Stimulated activated CD4-positive, alpha-beta T cell treated with anti-CD3 and anti-CD28 coated beads, Interleukin-1b, Interleukin-23, amount 100 ng/mL, for 1 hour (primary cell): ENCODE measurements at places on chromosomes 4 and X.

- peak; percentile 60 for DNase-seq
Measured at GRCh38 chr4:183471946-183472708, 27.7 kb downstream of the CDKN2AIP start.

DNA sequence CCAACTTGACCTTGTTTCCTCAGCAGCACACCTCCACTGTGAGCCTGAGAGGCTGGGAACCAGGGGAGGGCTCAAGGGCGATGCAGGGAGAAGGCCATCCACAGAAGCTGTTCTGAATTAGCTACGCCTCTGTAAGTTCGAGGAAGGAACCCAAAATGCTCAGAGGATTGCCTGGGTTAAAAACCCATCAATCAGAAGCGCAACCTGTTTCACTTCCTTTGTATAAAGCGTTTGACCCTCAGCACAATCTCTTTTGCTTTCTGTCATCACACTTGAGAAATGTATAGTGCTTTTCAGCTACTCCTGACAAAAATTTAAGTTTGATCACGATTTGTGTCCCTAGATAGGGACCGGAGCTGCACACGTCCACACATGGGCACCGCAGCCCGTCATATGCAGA, 48.0 kb upstream of the MAP3K15 start:
- no peak for DNase-seq

GRCh38 chrX:11210415-11210801, 82.8 kb upstream of the AMELX start:
- DNase-seq, result no peak

GRCh38 chrX:95291561-95291960, 1393.1 kb upstream of the DIAPH2 start:
- DNase-seq, result no peak

- no peak for DNase-seq
Measured at GRCh38 chr4:40484346-40485090, 145.1 kb downstream of the RBM47 start.

DNA sequence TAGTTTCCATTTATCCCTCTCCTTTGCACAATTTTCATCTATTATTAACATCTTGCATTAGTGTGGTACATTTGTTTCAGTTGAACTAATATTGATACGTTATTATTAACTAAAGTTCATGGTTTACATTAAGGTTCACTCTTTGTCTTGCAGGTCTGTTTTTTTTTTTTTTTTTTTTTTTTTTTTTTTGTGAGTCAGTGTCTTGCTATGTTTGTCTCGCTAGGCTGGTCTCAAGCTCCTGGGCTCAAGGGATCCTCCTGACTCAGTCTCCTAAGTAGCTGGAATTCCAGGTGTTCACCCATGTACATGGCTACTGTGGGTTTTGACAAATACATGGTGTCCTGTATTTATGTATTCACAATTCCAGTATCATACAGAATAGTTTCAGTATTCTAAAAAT, 6.8 kb downstream of the TBC1D19 start:
- no peak for DNase-seq

DNA sequence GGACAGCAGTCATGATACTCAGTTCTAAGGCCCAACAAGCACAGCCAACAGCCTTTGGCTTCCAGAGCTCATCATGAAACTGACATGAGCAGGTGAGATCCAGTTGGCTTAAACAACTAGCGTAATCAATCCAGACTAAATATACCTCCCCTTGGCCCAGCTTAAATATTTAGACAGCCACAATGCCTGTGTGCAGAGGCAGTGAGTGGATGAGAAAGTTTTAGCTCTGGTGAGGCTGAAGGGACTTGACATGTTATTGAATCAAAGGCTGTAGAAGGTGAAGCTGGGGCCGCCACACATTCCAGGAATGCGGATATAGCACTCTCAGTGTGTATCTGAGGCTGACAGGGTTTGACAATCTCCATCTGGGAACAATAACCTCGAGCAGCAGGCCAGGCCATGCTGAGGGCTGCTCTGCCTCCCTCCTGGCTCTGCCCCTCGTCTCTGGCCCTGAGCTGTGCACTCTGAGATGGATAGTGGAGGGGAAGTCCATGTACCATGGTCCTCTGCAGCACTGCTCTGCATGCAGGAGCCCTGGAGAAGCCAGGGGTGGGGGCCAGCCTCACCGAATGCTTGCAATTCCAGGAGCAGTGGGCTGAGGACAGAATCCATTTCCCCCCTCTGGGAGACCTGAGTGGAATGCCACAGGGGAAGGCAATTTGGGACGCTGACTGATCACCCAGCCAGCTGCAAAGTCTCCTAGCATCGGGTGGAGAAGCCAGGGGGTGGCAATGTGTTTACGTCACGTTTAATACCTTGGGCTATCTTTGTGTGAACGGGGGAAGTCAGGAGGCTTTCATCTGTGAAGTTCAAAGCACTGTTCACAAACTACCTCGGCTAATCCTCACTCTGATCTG, 37.3 kb upstream of the RASL11B start:
- DNase-seq, result no peak

DNA sequence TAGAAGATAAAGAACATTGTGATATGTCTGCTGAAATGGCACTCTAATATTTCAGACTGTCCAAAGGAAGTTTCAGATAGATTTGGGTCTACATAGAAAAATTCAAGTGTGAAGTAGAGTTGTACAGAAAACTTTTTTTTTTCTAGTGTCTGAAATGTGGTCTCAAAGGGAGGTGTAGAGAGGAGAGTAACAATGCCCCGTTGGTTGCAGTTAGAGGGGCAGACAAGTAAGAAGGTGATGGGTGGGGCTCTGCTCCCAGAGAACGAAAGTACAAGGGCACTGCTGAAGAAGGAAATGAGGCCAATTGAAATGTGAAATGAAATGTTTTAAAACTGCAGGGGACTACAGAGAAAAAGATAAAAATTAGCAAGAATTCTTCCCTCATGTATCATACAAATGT, 177.8 kb downstream of the BANK1 start:
- no peak for DNase-seq

DNA sequence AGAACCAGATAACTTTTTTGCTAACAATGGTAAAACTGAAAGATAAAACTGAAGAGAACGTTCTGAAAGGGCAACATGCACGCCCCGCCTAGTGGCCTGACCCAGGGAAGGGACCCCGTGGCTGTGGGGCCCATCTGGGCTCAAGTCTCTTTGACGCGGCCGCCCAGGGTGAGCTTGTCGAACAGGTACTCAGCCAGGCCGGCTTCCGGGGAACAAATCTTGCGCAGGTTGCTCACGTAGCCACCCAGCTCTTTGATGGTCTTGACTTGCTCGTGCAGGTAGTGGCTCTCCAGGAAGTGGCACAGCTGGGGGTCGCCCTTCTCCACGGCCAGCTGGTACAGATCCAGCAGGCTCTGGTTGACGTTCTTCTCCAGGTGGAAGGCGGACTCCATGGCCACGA, 579 bp downstream of the FTHL17 start:
- no peak for DNase-seq

- no peak for DNase-seq
Measured at GRCh38 chrX:21989384-21989783, 42.7 kb upstream of the PHEX start.

- DNase-seq, result no peak
Measured at GRCh38 chr4:169070071-169070894, 60.2 kb upstream of the CBR4 start.

- no peak for DNase-seq
Measured at GRCh38 chr4:121072224-121073003, at the start of gene NDNF. Gene NDNF (minus strand): TSS chr4:121072535. CDS start chr4:121045837, 26,698 bp downstream.

- no peak for DNase-seq
Measured at GRCh38 chrX:29726811-29727210, 488.6 kb upstream of the MAGEB2 start.

GRCh38 chrX:30196322-30196721, 19.0 kb upstream of the MAGEB2 start:
- no peak for DNase-seq

GRCh38 chr4:169268951-169269760, 1.6 kb downstream of the SH3RF1 start:
- no peak for DNase-seq

GRCh38 chr4:32826169-32826568, 2106.0 kb downstream of the PCDH7 start:
- no peak for DNase-seq

GRCh38 chr4:184318852-184319251, 101.2 kb upstream of the ENPP6 start:
- DNase-seq, result no peak

- no peak for DNase-seq
Measured at GRCh38 chrX:121160987-121161386, 113.6 kb downstream of the GLUD2 start.

DNA sequence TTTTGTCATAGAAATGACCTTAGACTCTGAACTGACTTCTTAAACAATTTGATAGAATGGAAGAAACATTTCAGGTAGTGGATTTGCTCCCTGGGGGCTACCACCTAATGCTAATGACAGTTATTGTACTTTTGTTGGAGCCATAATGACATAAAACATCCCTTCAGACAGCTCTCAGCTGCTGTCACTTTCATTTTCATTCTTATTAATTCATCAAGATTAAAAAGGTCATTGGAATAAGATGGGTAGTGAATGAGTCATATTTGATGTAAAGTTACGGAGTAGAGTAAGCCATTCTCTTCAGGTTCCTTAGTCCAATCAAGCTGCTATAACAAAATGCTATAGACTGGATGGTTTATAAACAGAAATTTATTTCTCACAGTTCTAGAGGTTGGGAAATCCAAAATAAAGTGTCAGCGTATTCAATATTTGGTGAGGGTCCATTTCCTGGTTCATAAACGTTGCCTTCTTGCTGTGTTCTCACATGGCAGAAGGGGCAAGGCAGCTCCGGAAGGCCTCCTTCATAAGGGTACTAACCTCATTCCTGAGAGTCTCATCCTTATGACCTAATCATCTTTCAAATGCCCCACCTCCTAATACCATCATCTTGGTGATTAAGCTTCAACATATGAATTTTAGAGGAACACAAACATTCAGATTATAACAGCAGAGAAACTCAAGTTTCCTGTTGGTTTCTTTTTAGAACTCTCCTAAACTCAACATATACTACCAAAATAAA, 268.5 kb downstream of the ARAP2 start:
- no peak for DNase-seq

DNA sequence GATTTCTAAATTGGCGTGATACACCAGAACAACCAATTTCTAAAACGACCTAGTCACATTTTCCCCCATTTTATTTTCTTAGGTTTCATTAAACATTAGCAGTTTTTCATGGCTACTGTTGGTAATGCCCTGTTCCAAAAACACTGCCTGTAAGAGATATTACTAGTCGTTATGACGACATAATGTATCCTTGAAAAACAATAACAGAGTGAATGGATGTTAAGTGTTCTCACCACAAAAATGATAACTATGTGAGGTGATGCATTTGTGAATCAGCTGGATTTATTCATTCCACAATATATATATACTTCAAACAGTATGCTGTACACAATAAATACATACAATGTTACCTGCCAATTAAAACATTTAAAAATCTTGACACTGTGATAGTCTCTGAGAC, 1147.6 kb upstream of the PCDH10 start:
- DNase-seq, result no peak

- no peak for DNase-seq
Measured at GRCh38 chrX:85897362-85898126, 149.8 kb downstream of the CHM start.

DNA sequence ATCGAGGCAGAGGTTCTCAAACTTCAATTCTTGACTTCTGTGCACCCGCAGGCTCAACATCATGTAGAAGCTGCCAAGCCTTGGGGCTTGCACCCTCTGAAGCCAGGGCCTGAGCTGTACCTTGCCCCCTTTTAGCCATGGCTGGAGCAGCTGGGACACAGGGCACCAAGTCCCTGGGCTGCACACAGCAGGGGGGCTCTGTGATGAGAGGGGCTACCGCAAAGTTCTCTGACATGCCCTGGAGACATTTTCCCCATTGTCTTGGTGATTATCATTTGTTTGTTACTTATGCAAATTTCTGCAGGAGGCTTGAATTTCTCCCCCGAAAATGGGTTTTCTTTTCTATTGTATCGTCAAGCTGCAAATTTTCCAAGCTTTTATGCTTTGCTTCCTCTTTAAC, 4.9 kb upstream of the MAGEB17 start:
- no peak for DNase-seq

DNA sequence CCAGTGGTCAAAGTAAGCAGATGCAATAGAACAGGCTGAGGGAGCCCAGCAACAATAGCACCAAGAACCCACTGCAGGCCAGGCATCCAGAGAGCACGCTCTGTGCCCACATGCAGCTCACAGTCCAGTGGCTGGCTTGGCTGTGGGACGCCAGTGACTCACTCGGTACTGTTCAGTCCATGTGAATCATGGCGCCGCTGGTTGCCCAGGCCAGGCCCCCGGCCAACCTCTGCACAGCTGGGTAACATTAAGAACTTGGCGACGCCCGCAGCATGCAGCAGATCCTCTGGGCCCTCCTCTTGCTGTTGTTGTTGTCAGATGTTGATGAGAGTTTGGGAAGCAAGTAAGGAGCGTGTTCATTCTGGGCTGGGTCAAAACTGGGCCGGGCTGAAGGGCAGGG, 60.5 kb downstream of the MSX1 start:
- DNase-seq, result no peak

- no peak for DNase-seq
Measured at GRCh38 chrX:99078301-99078700, 1331.8 kb downstream of the PCDH19 start.

GRCh38 chrX:57607295-57608187, 15.7 kb downstream of the ZXDB start:
- DNase-seq, result no peak

GRCh38 chr4:7199771-7200441, 7.6 kb downstream of the SORCS2 start:
- DNase-seq, result no peak

GRCh38 chrX:642436-643240, 12.0 kb downstream of the SHOX start:
- DNase-seq, result no peak

DNA sequence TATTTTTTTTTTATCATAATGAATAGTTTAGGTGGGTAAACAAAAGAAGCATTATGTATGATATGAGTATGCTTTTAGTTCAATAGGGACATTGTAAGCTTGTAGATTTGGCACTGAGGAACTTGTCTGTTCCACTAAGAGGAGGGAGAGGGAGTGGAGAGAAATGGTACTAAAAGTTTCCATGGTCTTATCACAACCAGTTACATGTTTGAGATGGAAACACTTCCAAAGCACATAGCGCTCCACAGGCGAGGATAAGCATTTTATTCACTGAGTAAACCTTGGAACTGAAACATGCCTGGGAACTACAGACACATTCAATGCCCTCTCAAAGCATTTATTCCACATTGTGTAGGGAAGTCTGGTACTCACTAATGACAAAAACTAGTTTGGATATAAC, 15.5 kb downstream of the MYOZ2 start:
- DNase-seq, result no peak

GRCh38 chrX:72040506-72040905, 91.2 kb downstream of the RTL5 start:
- no peak for DNase-seq

GRCh38 chrX:125236955-125237354, 82.7 kb upstream of the TEX13C start:
- DNase-seq, result no peak

GRCh38 chr4:7381221-7381889, 53.4 kb downstream of the PSAPL1 start:
- DNase-seq, result no peak

DNA sequence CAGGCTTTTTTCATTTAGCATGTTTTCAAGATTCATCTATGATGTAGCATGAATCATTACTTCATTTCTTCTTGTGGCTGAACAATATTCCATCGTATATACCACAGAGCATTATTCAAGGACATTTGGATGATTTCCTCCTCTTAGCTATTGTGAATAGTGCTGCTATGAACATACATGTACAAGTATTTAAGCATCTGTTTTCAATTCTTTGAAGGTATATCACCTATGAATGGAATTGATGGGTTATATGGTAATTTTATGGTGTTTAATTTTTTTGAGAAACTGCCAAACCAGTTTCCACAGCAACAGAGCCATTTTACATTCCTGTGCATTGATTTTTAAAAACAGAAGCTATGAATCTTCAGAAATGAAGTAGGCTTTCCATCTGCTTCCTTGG, 36.1 kb upstream of the WDR19 start:
- no peak for DNase-seq
